ENCODE measurements at places on chromosomes 6 and 20.

DNA sequence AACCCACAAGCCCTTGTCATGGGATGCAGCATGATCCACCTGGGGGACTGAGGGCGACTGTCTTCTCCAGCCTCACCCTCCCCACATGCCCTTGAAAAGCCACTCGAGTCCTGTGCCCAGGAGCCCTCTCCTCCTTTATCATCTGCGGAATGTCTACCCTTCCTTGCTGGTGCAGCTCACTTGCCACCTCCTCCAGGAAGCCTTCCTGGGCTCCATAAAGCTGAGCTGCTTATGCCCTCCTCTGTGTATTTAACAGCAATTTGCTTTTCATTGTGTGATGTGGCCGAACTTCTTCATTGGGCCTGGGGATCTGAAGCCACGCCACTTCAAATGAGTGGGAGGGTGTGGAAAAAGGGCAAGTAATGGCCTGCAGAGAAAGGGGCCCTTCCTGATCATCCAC is 17.8 kb upstream of the RBPJL start:
- DNase-seq, result no peak

- no peak for DNase-seq
Measured at GRCh38 chr6:3147914-3148757, 9.2 kb downstream of the TUBB2A start.

DNA sequence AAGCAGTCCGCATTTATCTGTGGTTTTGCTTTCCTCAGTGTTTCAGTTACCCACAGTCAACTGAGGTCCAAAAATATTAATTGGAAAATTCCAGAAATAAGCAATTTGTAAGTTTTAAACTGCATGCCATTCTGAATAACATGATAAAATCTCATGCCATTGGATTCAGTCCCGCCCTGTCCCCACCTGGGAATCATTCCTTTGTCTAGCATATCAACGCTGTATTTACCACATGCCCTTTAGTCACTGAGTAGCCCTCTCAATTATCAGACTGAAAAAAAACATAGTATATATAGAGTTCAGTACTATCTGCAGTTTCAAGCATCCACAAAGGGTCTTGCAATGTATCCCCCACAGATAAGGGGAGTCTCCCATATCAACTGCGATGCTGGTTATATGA is 17.1 kb downstream of the RANBP9 start:
- no peak for DNase-seq

DNA sequence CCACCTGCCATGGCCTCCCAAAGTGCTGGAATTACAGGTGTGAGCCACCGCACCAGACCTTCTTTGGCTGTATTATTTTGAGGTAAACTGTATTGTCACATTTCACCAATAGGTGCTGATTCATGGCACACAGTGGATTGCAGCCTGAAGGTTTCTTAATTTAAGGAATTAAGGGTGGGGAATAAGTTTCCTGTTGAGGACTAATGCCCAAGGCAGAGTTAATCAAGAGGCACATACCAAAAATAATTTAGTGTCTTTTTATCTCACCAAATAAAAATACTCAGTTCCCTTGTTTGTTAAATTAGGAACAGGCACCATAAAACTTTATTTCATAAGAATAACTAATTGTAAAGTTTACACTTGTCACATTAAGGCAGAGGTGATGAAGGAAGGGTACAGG is 103.7 kb downstream of the SLX4IP start:
- DNase-seq, result no peak

GRCh38 chr20:62156592-62157386 is 13.2 kb downstream of the SS18L1 start:
- no peak for DNase-seq

DNA sequence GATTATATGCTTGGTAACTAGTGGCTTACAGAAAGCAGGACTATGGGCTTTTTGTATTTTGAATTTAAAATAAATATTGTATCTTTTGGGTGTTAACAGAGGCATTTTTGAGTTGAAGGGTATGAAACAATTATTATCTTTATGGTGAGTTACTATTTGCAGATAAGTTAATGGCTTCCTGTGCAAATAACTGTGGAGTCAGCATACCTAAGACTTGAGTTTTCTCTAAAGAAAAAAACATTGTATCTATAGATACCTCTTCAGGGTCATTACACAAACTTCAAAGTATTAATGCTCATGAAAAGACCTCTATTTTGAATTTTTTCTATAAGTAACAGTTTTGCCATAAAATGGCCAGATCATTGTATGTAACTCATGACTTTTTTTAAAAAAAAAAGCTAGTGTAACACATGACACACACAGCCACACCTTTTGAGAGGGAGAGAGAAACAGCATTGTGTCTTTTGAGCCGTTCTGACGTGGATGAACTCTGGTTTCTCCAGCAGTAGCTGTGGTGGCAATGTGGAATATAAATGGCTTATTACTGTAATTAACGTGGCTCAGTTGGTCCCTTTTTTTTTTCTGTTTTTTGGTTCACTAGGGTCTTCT is 36.3 kb downstream of the PLEKHG1 start:
- DNase-seq, result no peak

- DNase-seq, result no peak
Measured at GRCh38 chr6:41668968-41669367, 30.7 kb downstream of the MDFI start.

- no peak for DNase-seq
Measured at GRCh38 chr20:42485556-42485955, 704.1 kb downstream of the PTPRT start.

DNA sequence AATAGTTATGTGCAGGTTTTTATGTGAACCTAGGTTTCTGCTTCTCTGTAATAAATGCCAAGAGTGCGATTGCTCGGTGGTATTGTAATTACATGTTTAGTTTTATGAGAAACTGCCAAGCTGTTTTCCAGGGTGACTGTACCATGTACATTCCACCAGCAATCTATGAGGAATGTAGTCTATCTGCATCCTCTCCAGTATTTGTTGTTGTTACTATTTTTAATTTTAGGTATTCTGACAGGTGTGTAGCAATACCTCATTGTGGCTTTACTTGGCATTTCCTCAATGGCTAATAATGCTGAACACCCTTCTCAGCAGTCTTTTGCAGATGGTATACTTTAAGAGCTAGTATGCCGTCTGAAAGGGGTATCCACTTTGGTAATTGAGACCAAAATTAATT is 142.1 kb downstream of the BMP2 start:
- DNase-seq, result no peak

DNA sequence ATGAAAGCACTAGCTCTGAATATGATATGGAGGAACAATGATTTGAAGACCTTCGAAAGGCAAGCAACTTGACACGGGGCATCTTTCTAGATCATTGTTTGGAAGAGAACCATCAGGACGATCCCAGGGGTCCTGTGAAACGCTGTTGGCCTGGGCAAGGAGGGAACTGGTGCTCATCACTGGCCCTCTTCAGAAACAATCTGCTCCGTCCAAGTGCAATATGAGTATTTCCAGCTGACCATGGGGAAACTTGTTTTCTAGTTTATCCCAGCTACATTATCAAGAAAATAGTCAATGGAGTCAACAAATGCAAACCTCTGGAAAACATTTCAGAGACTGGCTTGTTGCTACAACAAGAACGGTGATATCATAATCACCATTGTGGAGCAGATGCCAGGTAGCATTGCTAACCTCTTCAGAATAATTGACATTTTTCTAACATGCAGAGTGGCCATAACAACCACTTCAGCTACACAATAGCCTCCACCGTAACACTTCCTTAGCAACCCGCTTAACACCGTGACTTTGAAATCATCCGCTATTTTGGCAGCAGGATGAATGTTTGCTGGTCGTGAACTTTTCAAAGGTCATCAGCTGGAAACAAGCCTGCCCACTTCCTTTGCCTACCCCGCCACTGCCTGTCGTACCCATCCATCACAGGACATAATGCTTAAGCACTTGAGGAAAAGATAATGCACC is 112.0 kb upstream of the PDE10A start:
- no peak for DNase-seq

- DNase-seq, result no peak
Measured at GRCh38 chr20:64115171-64115911, 8.0 kb upstream of the NPBWR2 start.

DNA sequence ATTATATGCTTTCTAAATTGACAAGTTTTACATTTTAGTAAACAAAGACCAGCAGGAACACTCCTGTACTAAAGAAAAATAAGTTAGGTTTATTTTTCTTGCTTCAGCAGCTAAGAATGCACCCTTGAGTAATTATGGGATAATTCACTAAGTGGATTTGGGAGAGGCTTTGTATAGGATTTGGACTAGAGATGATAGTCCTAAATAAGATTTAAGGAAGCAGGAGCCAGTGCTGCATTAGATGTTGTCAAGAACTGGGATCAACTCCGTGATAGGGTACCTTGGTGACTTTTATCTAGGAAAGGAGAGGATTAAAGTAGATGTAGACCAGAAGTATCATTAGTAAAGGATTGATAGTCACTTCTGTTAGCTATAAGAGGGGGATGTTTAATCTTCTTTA is 4.1 kb upstream of the C6orf141 start:
- no peak for DNase-seq

DNA sequence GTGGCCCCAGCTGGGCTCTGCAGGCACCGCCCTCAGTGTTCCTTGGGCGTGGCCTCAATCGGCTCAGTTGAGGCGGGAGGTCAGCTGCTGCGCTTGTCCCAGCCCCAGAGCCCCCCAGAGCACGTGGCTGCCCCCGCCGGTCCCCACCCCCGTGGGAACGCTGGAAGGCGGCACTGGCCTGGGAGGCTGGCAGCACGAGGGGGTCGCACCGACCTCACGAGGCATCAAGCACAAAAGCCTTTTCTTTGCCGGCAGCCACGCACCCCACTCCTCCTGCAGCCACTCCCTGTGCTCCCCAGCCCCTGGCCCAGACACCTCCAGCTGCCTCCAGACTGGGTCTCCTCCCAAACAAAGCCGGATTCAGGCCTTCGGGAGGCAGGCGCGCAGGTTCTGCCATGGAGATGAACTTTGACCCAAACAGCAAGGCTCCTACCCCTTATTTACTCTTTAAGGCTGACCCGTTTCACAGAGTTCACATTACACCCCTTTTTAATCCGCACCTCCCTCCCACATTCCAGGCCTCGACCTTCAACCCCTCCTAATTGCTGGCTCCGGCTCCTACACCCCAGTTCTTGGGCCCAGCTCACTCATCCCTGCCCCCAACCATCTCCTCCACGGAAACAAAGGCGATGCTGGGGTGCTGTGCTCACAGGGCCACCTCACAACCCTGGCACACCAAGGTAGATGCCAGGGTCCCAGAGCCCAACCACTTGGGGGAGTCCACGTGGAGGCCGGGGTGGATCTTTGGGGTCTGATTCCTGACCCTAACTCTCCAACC is 111.7 kb downstream of the NOL4L start:
- DNase-seq, result no peak

DNA sequence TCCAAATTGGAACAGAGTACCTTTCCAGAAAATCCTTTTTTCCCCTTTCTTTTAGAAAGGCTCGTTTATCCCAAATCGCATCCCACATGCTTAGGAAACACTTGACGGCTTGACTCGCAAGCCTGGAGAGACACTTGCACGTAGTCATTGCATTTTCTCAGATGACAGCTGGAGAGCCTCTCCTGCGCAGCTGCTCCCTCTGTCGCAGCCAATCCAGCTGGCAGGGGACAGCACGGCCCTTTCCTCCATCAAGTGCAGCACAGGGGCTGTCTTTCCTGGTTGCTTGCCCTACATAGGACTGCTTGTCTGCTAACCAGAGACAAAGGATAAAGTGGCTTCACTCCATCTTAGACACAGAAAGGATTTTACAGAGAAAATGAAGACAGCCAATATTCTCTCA is 77.6 kb upstream of the RGS17 start:
- no peak for DNase-seq

GRCh38 chr6:152341596-152341995 is 295.6 kb downstream of the SYNE1 start:
- no peak for DNase-seq

- no peak for DNase-seq
Measured at GRCh38 chr6:65055545-65055944, 651.5 kb downstream of the EYS start.

GRCh38 chr6:30810813-30811339 is 66.5 kb upstream of the IER3 start:
- no peak for DNase-seq

GRCh38 chr6:36547646-36548400 is 544 bp upstream of the STK38 start:
- DNase-seq, result no peak

GRCh38 chr6:85576476-85576875 is 17.2 kb downstream of the SNX14 start:
- no peak for DNase-seq

GRCh38 chr6:156676721-156677120 is 100.5 kb upstream of the ARID1B start:
- no peak for DNase-seq

- no peak for DNase-seq
Measured at GRCh38 chr20:51727872-51728271, 40.3 kb downstream of the ATP9A start.

- DNase-seq, result no peak
Measured at GRCh38 chr6:108635505-108636226, 74.9 kb downstream of the FOXO3 start.

DNA sequence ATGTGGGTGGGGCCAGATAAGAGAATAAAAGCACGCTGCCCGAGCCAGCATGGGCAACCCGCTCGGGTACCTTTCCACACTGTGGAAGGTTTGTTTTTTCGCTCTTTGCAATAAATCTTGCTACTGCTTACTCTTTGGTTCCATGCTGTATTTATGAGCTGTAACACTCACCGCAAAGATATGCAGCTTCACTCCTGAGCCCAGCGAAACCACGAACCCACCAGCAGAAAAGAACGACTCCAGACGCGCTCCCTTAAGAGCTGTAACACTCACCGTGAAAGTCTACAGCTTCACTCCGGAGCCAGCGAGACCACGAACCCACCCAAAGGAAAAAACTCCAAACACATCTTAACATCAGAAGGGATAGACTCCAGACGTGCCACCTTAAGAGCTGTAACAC is 76.7 kb downstream of the TFAP2A start:
- no peak for DNase-seq

GRCh38 chr6:28125401-28125800 is 992 bp downstream of the ZSCAN16 start:
- no peak for DNase-seq

GRCh38 chr6:12126051-12126450 is 113.9 kb downstream of the HIVEP1 start:
- DNase-seq, result no peak

DNA sequence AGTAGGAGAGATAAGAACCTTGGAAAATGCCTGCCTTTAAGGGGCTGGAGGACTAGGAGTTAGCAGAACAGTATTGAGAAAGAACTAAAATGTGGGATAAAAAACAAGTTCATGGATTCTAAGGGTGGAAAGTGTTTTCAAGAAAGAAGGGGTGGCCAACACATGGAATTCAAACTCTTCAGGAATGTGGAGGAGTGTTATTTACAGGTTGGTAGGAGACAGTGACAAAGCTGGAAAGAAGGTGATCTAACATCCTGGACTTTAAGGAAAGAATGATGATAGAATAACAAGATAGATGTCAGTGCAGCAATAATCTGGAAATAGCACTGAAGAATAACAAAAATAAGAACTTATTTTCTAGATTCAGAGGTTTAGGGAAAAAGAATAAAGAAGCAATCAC is 54.0 kb upstream of the TNFRSF21 start:
- DNase-seq, result no peak

- DNase-seq, result no peak
Measured at GRCh38 chr6:153485072-153485471, 354.0 kb upstream of the RGS17 start.
